ENCODE measurements at places on chromosomes 1 and 21.

GRCh38 chr1:183670169-183670568, 17.1 kb upstream of the APOBEC4 start:
- no peak for DNase-seq

- peak; percentile 90 for DNase-seq
Measured at GRCh38 chr1:27102707-27103468, 52.0 kb downstream of the SLC9A1 start.

DNA sequence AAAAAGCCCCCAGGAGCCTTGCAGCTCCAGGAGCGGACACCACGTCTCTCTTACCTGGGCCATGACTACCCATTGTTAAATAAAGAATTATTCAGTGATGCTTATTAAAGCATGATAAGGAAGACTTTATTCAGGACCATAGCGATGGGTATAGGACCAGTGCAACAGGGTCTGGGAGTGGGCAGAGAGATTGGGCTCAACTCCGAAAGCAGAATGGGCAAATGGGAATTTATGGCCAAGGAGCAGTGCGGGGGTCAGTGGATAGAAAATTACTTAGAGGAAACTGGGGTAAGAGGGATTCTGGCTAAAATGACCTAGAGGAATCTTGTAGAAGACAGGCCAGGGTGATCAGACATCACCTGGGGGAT, 580 bp upstream of the ATP5PO start:
- DNase-seq = no peak

DNA sequence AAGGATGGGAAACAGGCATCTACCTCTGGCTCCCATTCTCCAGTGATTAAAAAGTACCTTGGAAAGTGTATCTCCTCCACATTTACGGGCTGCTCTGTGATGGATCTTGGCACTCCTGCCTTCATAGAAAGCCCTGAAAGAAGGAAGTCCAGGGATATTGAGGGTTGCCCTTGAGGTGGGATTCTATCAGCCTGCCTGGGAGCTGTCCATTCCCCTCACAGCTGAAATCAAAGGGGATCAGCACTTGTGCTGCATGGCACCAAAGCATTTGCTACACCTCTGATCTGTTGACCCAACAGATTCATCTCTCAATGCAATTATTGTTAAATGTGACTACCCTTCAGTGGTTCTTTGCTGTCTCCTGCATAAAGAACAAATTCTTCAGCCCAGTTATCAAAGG, 442.0 kb upstream of the RUNX1 start:
- DNase-seq = no peak

GRCh38 chr1:117070124-117070523, 10.0 kb downstream of the TTF2 start:
- no peak for DNase-seq

DNA sequence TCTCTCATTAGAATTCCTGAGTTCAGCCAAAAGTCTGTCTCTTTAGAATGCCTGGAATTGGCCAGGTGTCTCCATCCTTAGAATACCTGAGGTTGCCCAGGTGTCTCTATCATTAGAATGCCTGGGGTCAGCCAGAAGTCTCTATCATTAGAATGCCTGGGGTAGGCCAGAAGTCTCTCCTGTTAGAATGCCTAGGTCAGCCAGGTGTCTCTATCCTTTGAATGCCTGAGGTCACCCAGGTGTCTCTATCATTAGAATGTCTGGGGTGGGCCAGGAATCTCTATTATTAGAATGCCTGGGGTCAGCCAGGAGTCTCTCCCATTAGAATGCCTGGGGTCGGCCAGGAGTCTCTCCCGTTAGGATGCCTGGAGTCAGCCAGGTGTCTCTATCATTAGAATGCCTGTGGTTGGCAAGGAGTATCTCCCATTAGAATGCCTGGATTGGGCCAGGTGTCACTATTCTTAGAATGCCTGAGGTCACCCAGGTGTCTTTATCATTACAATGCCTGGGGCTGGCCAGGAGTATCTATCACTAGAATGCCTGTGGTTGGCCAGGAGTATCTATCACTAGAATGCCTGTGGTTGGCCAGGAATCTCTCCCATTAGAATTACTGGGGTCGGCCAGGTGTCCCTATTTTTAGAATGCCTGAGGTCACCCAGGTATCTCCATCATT, 43.0 kb downstream of the RNF187 start:
- peak; percentile 8 for DNase-seq

- no peak for DNase-seq
Measured at GRCh38 chr1:212290608-212291007, 5.4 kb downstream of the PPP2R5A start.

GRCh38 chr1:205075642-205076155, 8.6 kb downstream of the TMEM81 start:
- no peak for DNase-seq

GRCh38 chr1:245143849-245144248, 10.9 kb upstream of the KIF26B start:
- no peak for DNase-seq

- DNase-seq = no peak
Measured at GRCh38 chr1:84834419-84835064, 58.5 kb downstream of the LPAR3 start.

DNA sequence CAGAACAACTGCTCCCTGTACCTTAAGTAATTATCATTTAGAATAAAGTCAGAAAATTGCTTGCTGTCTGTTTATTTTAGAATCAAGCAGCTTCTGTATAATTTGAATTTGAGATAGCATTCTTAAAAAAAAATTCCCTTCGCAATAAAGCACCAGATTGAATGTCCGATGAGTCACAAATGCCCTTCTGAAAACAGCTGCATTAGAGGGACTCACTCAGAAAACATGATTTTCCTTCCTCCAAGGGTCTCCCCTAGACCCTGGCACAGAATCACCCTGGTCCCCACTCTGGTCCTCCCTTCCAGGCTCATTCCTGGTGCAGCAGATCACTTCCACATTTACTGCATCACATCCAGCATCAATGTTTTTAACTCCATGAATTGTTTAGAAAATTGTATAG, 471.1 kb upstream of the VAMP3 start:
- DNase-seq = no peak

DNA sequence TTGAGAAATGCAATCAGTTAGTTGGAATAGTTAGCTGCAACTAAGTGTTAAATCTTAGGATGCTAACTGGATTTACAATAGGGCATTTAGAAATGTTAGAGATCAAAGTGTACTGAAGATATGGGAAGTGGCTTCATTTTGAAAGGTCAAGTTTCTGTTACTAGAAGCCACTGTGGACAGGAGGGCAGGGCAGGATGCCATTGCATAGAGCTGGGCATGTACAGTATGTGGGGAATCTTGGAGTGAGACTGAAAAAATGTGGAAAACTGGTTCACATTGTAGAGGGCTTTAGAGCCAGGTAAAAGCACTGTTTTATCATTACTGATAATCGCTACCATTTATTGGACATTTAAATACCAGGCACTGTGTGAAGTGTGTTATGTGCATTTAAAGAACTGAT, 31.0 kb downstream of the ARID1A start:
- DNase-seq = no peak

DNA sequence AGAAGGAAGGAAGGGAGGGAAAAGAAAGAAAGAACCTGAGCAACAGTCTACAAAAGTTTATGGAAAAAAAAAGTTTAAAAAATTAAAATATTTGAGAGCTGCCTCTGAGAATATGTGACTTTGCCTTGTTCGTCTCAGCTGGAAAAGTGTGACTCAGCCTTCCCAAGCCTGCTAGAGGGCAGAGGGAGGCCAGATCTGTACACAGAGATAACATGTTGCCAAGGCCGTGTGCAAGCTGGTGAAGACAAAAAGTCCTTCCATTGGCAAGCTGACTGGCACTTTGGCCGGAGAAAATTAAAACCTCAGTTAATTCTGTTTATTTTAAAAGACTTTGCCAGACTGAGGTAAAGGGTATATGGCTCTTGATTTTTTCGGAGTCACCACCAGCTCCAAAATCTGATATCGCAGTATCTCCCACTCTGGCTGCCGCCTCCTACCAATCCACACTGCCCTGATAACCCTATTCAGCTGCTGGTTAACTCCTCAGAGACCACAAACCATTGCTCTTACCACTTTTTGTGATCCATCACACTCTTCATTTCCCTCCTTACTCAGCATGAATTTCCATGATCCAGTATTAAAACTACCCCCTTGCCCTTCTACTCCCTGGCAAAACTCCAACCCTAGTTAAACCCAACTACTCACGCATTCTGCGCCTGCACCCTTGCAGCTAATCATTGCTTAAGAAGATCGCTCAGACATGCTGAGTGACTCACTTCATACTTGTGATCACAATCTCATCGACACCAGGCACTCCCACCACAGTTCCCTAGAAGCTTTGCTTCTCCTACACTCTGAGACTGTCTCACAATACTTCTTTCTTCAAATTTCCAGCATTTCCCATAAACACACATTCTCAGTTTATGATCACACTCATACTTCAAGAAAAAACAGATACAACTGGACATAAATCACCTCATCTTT, 5.7 kb upstream of the PPP1R15B start:
- DNase-seq = peak; percentile 86

GRCh38 chr1:168708698-168709404, 20.2 kb downstream of the DPT start:
- no peak for DNase-seq

GRCh38 chr1:157007306-157007705, 38.2 kb downstream of the ARHGEF11 start:
- no peak for DNase-seq

DNA sequence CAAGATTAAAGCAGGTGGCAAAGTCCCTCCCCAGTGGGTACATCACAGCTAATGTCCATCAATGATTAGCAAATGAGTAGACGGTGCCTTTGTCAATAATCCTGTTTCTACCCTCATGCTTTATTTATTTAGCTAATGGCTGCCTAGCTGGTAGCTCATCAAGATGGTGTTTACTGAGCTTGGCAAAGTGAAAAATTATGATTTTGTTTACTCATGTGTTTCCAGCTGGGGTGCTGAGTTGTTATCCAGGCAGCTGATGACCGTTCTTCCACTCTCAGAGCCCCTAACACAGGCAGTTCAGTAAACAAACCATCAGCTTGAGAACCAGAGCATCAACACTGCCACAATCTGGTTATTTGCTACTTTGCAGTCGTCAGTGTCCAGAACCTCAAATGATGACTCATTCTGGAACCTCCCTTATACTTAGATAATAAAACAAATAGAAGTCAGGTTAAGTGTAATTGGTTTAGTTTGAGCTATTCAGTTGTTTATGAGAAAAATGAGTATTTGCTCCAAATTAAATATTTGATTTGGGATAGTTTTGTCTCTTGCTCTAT, 163.9 kb downstream of the ST6GALNAC5 start:
- no peak for DNase-seq

DNA sequence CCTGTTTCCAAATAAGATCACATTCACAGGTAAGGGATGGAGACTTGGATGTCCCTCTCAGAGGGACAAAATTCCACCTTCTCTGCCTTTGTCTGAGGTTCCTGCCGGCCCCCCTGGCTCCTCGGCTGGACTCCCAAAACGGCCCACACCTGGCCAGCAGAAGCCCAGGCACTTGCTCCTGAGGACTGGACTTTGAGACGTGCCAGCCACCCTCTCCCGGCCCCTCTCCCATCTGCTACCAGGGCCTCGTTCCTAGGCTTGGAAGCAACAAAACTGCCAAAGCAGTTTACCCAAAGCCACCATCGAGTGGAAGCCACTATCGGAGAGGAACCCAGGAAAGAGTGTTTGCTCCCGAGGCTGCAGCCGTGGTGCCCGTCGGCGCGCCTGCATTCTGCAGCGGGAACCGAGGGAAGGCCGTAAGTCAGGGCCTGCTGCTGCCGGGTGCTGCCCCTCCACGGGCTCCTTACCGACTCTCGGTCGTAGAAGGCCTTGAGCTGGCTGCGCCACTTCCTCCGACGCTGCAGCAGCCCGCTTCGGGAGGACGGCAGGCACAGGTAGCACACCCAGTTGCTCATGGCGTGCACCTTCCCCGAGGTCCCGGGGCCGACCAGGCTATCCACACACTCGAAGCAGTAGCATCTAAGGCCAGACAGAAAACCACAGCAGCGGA, 3.5 kb downstream of the DNMT3L start:
- peak; percentile 35 for DNase-seq

GRCh38 chr1:66732407-66733166, 19.7 kb upstream of the DYNLT5 start:
- DNase-seq = no peak

- no peak for DNase-seq
Measured at GRCh38 chr1:163395790-163396189, 74.0 kb downstream of the NUF2 start.

- no peak for DNase-seq
Measured at GRCh38 chr1:150820730-150821512, 12.9 kb upstream of the CTSK start.

- DNase-seq = no peak
Measured at GRCh38 chr1:192566657-192567056, 8.9 kb upstream of the RGS1 start.

GRCh38 chr1:209900734-209901133, 37.3 kb upstream of the SYT14 start:
- no peak for DNase-seq

- DNase-seq = peak; percentile 91
Measured at GRCh38 chr1:171654942-171655745, 2.7 kb upstream of the MYOC start.

DNA sequence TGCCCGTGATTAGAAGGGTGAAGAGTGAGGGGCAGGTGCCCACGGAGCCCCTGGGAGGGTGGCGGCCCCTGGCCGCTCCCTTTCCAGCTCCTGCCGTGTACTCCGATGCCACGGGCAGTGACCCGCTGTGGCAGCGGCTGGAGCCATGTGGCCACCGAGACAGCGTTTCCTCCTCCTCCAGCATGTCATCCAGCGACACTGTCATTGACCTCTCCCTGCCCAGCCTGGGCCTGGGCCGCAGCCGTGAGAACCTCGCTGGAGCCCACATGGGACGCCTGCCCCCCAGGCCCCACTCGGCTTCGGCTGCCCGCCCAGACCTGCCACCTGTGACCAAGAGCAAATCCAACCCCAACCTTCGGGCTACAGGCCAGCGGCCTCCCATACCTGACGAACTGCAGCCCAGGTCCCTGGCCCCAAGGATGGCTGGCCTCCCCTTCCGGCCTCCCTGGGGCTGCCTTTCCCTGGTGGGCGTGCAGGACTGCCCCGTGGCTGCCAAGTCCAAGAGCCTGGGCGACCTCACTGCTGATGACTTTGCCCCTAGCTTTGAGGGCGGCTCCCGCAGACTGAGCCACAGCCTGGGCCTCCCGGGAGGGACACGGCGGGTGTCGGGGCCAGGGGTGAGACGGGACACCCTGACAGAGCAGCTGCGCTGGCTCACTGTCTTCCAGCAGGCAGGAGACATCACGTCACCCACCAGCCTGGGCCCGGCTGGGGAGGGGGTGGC, 22.0 kb downstream of the PANK4 start:
- DNase-seq = no peak

- no peak for DNase-seq
Measured at GRCh38 chr1:151680391-151680790, 36.2 kb downstream of the CELF3 start.

- DNase-seq = peak; percentile 78
Measured at GRCh38 chr21:33196941-33197374, 32.8 kb upstream of the IFNAR2 start.

GRCh38 chr1:7671676-7672075, 99.4 kb upstream of the VAMP3 start:
- DNase-seq = no peak

- no peak for DNase-seq
Measured at GRCh38 chr1:43267291-43267805, 2.4 kb upstream of the TMEM125 start.

DNA sequence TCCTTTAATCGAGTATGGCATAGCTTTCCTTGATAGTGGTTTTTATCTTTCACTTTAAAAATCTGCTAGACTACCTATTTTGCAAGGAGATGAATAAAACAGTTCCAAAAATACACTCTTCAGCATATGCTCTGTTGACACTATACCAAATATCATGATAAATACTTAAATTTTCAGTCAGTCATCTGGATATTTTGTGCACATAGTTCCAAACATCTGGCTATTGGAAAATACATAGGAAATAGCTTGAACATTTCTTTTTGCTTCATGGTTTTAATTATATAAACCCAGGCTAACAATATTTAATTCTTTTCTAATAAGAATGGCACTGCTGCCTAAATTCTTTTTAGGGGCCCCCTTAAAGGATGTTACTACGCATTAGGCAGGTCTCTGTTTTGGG, 342.1 kb downstream of the NEGR1 start:
- DNase-seq = no peak
